ENCODE measurements at places on chromosomes 2 and 18. TPM values are rescaled to one million over a fixed set of nuclear protein-coding genes. Genes with fewer than 3 reads are reported as not detected.

Gene ADD2
- total RNA-seq: 79.4 TPM

Gene SAP130
- total RNA-seq: 23.3 TPM

Gene GPR39
- total RNA-seq: 6.2 TPM

Gene NRP2
- total RNA-seq: 92.4 TPM

Gene ITGB6
- not detected for total RNA-seq

Gene IL1R1
- 0.04 TPM for total RNA-seq

Gene TLX2
- total RNA-seq: not detected

Gene NCKAP5
- 0.15 TPM for total RNA-seq

Gene SATB2
- total RNA-seq: 10.3 TPM

Gene GPR35
- total RNA-seq: not detected

Gene BUB1
- total RNA-seq: 169 TPM

Gene KDSR
- total RNA-seq: 23.9 TPM

Gene CNTNAP5
- 0.04 TPM for total RNA-seq

Gene TM4SF20
- not detected for total RNA-seq

Gene RGPD4
- not detected for total RNA-seq

Gene SLC4A5
- total RNA-seq: 0.90 TPM

Gene DPP4
- total RNA-seq: 4.3 TPM

Gene GREB1L
- not detected for total RNA-seq

Gene OSR1
- 0.44 TPM for total RNA-seq

Data from H7 (cell line).